ENCODE measurements at places on chromosomes 7 and 10. TPM values are rescaled to one million over a fixed set of nuclear protein-coding genes. Genes with fewer than 3 reads are reported as not detected.

- peak; percentile 46 for DNase-seq
Measured at GRCh38 chr7:101804088-101804963, 13.1 kb upstream of the CUX1 start.

- no peak for DNase-seq
Measured at GRCh38 chr10:108250936-108251620, 1086.6 kb upstream of the SORCS1 start.

ADAM12 gene
- 1.8 TPM for total RNA-seq

PCDH15 gene
- not detected for total RNA-seq

DNA sequence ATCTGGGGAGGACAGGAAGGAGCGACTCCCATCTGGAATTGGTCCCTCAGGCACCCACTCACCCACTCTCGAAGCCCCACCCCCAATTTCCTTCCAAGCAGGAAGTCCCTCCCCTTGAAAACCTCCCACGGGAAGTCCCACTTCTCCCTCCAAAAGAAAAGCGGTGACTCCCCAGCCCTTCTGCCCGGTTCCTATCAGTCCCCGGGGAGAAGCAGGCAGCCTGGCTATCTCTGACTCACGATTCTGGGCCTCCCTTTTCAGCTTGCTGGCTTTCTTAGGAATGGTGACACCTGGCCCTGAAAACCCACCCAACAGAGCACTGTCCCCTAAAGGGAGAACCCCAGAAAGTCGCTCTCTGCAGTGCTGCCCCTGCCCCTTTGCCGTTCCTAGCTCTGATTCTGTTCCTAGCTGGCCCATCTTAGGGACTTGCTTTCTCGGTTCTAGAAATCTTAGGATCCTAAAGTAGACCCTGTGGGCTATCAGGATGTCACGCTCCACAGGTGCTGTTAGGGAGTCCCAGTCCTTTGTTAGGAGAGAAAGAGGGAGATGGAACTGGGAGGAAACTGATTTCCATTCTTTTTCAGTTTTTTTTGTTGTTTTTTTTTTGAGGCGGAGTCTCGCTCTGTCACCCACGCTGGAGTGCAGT lies 6.0 kb downstream of the TSC22D4 start:
- DNase-seq = peak; percentile 61

PON3 gene
- 0.64 TPM for total RNA-seq

GRCh38 chr10:60871215-60871614 lies 72.8 kb downstream of the RHOBTB1 start:
- DNase-seq = no peak

LYZL1 gene
- total RNA-seq = not detected

DNA sequence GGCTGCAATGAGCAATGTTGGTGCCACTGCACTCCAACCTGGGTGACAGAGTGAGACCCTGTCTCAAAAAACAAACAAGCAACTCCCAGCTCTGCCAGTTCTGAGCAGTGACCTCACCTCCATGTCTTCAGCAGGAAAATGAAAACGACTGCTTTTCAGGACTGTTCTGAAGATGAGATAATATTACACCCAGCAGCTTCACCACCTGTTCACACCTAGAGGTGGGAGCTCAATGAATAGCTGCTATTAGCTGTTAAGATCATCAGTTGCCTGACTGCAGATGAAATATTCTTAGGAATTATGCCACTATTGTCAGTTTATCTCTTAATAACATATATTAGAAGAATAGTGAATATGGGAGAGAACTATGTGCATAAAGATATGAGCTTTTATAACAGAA lies 48.4 kb upstream of the CYTH3 start:
- no peak for DNase-seq

DNA sequence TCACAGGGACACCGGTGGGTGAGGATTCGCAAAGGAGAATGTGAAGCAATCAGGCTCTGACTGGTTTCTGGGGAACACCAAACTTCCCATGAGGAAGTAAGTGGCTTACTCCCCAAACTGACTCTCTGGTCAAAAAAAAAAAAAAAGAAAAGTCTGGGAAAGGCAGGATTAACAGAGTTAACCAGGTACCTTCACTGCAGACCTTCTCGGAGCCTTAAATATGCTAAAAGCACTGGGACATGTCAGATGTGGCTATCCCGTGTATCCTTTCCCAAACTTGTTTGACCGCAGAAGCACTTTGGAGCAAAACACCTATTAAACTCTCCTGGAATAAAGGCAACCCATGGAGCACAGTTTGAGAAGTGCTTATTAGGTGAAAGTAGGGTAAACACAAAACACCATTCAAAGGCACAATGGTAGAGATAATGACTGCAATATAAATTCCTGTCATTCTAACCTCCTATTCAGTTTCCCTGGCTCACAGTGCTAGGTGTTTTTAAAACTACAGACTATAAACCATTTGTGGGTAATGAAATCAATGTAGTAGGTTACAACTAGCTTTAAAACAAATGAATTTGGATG lies 44.1 kb upstream of the MXI1 start:
- DNase-seq = no peak

MORN4 gene
- 7.1 TPM for total RNA-seq

DNA sequence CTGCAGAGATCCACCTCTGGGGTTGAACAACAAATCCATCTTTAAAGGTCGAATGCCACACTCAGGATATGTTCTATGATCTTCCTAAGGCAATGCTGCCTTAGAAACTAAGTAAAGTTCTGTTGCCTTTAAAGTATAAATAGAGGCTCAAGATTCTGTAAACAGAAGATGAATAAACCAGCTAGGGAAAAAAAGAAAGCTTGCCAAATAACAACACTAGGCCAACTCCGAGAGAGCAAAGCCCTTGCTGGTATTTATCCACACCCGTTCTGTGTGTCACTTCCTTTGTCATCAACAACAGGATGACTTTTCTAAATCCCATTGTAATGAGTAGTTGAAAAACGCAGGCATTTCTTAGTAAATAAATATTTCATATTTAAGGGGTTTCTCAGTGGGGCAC lies 330.0 kb upstream of the GLI3 start:
- peak; percentile 75 for DNase-seq

DNA sequence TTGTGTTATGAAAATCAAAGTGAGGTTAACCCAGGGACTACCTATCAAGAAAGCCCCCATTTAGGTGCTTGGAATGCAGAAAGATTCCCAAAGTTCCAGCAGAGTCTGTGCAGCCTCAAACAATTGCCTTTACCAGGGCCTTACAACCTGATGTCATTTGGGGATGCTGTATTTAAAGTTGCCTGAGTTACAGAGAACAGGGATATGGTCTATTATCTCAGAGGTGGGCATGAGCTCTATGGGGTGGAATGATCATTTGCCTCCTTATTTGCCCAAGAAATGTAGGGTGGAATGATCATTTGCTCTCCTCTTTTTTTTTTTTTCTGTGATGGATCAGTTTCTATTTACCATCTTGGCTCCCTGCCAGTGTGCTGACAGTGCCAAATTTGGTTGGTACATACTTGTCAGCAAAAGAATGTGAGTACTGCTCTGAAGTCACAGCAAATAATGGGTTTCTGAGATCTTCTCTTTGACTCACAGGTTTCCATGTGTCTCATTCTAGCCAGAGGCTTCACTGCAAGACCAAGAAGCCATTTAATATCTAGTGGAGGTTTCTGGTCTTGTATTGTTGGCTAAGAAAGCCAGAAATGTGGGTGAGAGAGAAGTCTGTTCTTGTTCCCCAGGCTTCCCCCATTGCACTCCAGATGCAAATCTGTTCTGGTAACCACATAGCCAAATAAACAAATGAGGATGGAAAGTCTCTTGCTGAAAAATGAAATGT lies 45.5 kb upstream of the ZNRF2 start:
- peak; percentile 98 for DNase-seq

- DNase-seq = no peak
Measured at GRCh38 chr10:96988426-96988825, 156.3 kb downstream of the LCOR start.

ITGA8 gene
- total RNA-seq = not detected

DNA sequence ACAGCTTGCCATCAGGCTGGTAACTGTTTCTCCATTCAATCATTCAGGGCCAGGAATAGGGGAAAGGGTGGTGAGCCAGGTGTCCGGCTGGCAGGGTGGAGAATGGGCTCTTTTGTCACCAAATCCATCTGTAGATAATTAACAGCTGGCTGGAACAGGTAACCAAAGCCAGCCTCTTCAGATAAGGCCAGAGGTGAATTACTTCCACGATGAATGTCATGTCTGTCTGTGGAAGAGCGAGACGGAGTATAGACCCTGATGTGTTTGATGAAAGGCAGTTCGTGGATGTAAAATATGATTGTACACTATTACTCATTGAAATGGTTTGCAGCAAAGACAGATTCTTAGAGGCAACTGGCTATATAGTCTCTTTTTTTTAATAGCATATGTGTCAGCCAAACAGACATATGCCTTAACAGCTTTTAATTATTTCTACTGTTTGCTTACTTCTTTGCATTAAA lies 149.8 kb downstream of the KLF6 start:
- DNase-seq = peak; percentile 57

DNA sequence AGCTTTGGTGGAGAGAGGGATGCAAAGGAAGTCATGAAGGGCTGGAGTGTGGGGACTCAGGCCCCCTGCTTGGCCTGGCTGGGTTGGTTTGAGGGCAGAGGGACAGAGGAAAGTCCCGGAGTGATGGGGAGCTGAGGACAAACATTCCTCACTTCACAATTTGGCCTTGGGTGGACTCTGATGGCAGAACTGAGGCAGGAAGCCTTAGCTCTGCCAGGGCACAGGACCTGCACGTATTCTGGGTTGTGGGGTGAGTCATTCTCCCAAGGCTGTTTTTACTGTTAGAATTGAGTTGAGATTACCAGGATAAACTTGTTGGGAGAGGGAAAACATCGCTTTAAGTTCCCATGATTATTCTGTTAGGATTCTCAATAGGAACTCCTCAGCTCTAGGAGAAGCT lies 2.6 kb downstream of the GOLGA7B start:
- peak; percentile 28 for DNase-seq

KDM7A gene
- 22.1 TPM for total RNA-seq

DNA sequence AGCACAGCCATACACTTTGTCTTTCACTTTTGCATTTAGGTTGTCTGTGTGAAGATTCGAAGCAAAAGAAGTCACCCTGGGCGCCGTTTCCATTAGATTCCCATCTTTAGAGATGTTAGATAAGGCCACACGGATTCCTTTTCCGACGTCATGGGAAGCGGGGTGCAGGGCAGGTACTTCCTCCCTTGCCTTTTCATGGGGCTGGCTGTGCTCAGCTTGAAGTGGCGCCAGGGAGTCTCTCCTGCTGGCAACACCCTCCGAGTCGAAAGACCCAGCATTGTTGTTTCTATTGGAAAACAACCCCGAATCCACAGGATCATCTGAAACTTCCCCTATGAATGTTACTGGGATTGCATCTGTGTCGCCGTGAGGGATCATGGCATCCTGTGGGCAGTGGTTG lies 246.4 kb upstream of the GRB10 start:
- DNase-seq = no peak

SLC39A12 gene
- total RNA-seq = not detected

- peak; percentile 64 for DNase-seq
Measured at GRCh38 chr7:542713-543500, 23.3 kb upstream of the PDGFA start.

DRGX gene
- not detected for total RNA-seq

DNA sequence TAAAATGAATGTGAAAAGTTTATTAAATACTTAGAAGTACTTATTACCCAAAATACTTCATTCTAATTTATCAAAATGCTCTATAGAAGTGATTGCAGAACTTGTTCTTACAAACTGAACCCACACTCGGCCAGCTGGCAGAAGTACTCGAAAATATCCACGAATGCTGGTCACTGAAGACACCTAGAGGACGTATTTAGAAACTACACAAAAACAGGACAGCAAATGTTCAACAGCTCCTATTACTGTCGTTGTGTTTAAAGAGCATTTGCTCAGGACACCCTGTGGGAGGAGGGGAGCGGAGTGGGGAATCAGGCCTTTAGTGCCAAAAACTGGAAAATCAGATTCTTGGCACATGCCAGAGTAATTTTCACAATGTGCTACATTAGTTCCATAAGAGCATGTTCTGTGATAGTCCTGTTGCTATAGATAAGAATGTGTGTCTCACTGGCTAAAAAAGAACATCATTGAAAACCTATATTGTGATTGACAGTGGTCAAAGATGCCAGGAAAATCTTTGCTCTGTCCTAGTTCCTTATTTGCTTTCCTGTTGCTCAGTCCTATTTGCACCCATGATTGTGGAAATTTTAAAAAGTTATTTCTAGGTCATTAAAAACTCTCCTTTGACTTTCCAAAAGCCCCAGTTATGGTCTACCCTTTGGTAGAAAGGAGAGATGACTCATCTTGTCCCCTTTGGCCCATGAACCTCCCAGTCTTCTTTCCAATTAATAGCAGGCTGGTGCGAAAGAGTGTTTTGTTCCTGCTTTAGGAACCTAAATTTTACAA lies 49.0 kb upstream of the NRBF2 start:
- peak; percentile 70 for DNase-seq

- DNase-seq = peak; percentile 80
Measured at GRCh38 chr7:100053215-100053614, 3.6 kb downstream of the ZSCAN21 start.

NUDT13 gene
- 0.64 TPM for total RNA-seq

DNA sequence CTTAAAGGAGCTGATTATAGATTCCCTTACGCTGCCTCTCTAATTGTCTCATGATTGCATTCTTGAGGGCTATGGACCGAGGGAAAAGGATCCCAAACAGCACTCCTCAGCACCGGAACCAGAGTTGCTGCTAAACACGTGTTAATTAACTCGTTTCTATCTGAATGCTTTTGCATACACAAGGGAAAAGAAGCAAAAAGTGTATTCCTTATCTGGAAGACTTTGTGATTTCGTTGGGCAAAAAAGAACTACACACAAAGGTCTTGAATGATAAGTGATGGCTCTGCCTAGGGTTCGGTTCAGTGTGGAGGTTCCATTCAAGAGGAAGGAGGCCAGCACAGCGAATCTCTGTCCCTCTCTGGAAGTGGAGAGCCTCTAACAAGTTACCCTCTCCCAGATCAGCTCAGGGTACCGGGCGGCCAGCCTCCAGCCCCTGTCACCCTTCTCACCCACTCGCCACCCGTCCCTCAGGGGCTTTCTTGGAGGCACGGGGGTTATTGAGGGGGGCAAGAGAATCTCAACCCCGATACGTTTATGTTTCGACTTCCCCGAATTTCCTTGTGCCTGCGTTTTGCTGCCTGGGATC lies 515 bp upstream of the SLC4A2 start:
- DNase-seq = no peak

DNA sequence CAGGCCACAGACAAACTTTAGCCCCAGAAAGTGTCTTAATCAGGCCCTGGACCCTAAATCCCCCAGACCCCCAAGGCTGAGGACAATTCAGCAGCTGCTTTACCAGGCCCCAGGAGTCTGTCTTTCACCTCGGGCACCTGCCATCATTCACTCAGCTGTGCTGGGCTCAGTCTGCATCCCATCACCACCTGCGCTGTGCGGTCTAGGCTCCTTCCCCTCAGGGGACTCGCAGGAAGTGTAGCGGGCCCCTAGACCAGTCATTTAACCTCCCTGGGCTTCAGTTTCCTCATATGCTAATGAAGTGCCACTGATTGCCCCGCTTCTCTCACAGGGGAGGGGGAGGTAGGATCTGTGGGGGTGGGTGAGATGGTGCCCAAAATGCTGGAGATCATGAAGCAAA lies 76.4 kb upstream of the ZMIZ1 start:
- no peak for DNase-seq
